ENCODE measurements at places on chromosomes 13 and 19.
A peak's percentile ranks its signal among the peaks of the same experiment; 100 is the strongest.

GRCh38 chr19:47186446-47187334 lies 44.3 kb downstream of the BBC3 start:
- DNase-seq = peak; percentile 92

- peak; percentile 84 for DNase-seq
These were observed 20.0 kb upstream of the ERCC1 start for GRCh38 chr19:45443462-45444317.

GRCh38 chr13:87656306-87656705 lies 14.9 kb upstream of the SLITRK5 start:
- no peak for DNase-seq

- DNase-seq = no peak
These were observed 248.8 kb downstream of the DACH1 start for GRCh38 chr13:71618159-71618558.

GRCh38 chr19:33133438-33134031 lies 1.6 kb downstream of the WDR88 start:
- DNase-seq = no peak

- DNase-seq = no peak
These were observed 83.8 kb downstream of the GJA3 start for GRCh38 chr13:20077086-20077485.

DNA sequence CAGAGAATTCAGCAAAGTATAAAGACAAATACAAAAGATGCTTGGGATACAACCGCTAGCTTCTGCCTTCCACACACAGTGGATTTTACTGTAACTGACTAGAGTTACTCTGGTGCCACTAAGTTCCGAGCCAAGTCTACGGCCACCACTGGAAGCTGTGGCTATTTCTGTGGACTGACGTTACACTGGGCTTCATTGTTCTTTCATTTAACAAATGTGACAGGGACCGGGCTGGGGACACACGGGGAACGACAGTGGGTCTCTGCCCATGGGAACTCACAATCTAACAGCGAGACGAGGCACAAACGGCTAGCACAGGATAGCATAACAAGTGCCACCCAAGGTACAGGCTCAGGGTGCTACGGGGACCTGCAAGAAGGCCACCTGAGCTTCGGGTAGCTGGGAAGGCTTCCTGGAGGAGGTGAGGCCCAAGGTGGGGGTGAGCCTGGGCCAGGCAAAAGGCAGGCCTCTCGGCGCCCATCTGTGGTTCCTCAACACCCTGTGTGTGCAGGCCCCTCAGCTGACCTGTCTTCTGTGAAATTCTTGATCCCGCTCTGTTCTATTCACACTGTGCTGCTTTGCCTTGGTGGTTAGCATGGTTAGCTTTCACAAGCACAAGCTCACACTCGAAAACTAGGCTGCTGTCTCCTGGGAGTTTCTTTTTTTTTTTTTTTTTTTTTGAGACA lies 10.3 kb upstream of the IL4I1 start:
- no peak for DNase-seq

GRCh38 chr19:34254046-34254697 lies at the start of gene GARRE1:
Gene GARRE1 (plus strand): TSS chr19:34254554. CDS start chr19:34300474, 45,920 bp downstream.
- DNase-seq = peak; percentile 78

- no peak for DNase-seq
These were observed 135.9 kb upstream of the FRY start for GRCh38 chr13:31895691-31896090.

DNA sequence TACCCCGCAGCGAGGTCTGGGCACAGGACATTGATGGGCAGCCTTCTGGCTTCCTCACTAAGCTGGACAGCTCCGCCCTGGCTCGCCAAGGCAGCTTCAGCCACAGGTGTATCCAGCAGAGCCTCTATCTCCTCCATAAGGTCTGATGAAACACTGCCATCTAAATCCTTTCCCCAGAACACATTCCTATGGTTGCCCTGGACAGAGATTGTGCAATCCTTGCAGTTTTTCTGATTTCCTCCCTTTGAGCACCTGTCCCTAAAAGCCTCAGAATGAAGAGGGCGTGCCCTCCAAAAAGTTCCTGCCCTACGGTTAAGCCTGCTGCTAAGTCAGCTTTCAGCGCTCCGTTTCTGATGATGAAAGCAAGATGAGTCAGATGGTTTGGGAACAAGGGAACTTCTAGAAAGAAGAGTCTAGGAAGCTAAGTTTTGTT lies 21.0 kb downstream of the CLEC4M start:
- DNase-seq = no peak

All from stimulated activated effector memory CD8-positive, alpha-beta T cell treated with anti-CD3 and anti-CD28 coated beads, Interleukin-12 subunit alpha, Interleukin-12 subunit beta, amount 100 ng/mL, for 72 hours (primary cell).